ENCODE measurements at places on chromosomes 2 and 18.

DNA sequence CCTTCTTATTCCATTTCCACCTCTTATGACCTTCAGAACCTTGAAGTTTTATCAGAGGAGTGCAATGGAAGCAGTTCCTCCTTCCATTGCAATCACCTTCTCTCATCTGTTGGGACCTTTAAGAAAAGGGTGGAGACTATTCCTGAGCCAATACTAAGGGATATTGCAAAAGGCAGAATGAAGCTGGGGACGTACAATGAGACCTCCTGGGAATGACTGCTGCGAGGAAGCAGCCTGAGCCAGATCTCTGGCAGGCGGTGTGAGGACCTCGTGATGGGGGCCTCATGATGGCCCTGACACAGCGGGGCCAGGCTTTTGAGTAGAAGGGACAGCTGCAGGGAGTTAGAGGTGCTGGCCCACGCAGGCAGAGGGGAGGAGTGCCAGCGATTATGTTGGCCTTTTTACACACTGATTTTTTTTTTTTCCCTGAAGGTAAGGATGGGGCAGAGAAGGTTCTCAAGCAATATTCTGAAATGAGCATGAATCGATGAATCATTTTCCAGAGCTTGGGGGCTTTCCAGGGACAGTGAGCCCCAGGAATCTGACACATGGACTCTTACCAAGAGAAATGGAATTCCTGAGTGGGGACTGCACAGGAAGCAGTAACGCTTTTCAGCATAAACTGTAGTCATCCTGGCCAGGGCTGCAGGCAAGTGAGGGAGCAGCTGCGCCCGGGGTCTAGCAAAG is 40.0 kb upstream of the LAPTM4A start:
- ATAC-seq = no peak

DNA sequence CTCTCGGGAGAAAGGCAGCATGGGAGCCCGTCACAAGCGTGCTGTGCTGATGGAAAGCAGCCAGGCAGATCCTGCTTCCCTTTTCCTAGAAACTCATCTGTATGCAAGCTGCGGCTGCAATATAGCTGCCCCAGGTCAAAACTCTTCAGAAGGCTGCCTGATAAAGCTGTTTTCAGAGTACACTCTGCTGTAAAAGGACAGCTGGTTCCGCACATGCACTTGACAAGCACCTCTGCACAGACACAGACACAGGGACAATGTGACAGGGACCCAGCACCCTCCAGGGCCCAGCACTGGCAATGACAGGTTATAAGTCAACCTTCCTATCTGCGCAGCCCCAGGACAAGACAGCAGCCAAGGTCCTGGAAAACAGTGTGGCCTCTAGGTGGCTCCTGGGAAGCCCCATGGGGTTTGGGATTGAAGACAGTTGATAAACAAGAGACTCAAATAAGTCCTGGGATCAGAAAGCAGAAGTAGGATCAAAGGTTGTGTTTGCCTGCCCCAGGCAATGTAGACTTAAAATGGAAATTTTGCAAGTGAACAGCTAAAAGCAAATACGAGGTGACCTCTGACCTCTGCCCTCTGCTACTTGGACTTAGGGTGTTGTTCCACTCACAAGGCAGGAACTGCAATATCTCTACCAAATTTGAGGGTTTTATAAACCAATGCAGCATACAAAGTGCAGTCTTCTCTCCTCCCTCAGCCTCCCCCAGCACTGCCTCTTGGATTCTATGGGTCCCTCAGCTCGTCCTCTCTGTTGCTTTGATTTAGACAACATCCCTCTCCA is 16.9 kb downstream of the SLC66A2 start:
- ATAC-seq = no peak

DNA sequence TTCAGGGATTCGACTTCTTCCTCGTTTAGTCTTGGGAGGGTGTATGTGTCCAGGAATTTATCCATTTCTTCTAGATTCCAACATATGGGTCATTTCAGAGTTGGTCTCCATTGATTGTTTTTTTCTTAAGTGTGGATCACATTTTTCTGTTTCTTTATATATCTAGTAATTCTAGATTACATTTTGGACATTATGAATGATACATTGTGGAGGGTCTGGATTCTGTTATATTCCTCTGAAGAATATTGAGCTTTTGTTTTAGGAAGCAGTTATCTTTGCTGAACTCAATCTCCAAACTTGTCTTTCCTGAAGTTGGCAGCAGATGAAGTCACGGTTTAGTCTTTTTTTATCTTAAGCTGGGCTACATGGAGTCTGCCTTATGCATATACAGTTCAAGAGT is 9.3 kb downstream of the FAM228B start:
- ATAC-seq = no peak

- ATAC-seq = no peak
Measured at GRCh38 chr2:138087751-138088593, 123.7 kb downstream of the HNMT start.

GRCh38 chr18:57432751-57433400 is 2.3 kb upstream of the ONECUT2 start:
- ATAC-seq = no peak

DNA sequence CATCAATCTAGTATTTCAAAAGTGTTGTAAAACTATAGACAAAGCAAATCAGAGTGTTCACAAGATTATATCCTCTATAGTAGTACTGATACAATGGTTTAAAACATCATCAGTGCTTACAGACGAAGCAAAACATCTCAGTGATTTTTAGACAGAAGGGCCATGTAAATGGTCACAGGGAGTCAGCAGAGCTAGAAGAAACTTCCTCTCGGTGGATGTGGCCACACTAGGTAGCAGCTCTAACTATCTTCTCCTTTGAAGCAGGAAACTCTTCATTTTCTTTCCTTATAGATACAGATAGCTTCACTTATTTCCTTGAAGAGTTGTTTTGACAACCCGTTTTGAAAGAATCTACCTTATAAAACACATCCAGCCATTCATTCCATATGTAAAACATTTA is 80.4 kb upstream of the CD226 start:
- no peak for ATAC-seq

DNA sequence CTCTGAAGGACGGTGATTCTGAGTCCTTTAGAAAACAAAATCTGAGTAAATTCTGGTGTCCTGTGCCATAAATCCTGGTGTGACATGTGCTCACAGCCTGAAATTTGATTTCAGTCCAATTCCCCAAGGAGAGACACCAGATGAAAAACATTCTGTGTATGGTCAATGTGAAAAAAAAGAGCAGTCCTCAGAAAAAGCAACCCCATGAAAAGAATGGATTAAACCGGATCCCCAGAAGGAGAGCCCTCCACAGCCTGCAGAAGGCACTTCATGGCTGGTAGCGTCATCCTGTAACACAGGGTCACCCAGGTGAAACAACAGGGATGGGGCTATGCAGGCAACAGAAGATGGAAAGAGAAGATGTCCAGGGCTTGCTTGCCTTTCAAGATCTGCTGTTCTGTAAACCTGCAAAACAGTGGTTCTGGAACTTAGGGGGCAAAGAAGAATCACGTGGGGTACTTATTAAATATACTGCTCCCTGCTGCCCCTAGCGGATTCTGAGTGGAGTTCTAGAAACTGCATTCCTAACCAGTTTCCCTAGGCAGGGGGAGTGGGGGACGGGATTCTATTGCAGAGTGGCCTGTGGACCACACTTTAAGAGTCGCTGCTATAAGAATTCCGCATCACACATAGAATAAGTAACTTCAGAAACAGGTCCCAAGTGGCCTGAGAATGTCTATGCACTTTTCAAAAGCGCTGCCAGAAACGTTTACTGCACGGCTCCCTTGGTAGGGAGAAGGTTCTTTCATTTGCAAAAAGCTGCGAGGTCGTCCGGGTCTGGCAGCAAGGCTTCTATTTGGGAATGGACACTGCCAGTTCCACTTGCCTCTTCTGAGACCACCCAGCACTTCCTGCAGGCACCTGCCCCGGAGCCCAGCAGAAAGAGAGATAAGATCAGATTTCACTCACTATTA is 118.9 kb upstream of the ARL5A start:
- peak; percentile 47 for ATAC-seq
